ENCODE measurements at places on chromosomes 6 and 20.

DNA sequence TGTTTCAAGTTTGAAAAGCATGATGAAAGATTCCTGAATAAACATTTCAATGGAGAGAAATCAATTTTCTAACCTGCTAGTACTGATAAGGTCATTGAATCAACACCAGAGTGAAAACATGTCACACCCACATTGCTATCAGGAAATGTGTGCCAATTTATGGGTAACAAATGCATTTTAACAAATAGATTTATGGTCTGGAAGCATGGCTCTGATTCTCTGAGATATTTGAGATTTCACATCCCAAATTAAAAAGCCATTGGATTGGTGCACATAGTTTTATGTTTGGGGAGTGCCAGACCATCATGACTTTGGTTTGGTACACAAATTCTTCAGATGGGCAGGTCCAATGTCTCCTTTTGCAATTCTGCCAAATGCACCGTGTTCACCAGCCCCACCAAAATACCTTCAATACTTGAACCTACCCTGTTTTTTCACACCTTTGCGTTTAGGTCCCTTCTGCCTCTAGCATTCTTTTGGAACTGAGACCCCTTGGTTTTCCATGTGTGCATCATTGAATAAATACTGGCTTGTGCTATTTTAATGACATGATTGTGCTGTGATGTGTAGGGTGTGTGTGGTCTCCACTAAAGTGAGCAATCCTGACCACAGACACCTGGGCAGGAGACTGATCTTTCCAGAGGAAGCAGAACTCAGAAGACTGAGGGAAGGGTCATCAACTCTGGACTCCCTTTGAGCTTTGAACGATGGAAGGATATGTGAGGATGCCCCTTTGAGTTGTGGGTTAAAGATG is 20.4 kb downstream of the IL20RA start:
- peak; percentile 27 for DNase-seq

- DNase-seq = no peak
Measured at GRCh38 chr6:54308289-54308985, at the start of gene TINAG. Gene TINAG, plus strand, starts transcription at chr6:54308441. Its CDS starts 110 bp downstream, at chr6:54308551.

DNA sequence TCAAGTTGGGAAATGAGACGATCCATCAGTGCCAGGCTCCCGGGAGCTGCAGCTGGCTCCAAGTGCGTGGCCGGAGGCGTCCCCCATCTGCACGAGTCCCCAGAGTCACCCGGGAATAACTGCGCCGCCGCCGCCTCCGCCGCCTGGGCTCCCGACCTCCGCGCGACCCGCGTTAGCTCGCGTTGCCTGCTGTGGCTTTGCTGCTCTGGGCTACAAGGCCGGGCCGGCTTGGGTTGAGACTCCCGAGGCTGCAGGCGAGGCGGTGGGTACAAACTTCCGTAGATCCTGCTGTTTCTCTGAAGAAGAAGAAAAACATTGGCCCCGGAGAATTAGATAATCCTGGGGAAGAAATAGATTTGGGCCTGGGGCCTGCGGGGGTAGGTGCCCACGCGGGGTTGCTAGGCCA is 7.4 kb upstream of the LAMP5 start:
- no peak for DNase-seq

- DNase-seq = no peak
Measured at GRCh38 chr20:57656821-57657534, 36.8 kb upstream of the ZBP1 start.

DNA sequence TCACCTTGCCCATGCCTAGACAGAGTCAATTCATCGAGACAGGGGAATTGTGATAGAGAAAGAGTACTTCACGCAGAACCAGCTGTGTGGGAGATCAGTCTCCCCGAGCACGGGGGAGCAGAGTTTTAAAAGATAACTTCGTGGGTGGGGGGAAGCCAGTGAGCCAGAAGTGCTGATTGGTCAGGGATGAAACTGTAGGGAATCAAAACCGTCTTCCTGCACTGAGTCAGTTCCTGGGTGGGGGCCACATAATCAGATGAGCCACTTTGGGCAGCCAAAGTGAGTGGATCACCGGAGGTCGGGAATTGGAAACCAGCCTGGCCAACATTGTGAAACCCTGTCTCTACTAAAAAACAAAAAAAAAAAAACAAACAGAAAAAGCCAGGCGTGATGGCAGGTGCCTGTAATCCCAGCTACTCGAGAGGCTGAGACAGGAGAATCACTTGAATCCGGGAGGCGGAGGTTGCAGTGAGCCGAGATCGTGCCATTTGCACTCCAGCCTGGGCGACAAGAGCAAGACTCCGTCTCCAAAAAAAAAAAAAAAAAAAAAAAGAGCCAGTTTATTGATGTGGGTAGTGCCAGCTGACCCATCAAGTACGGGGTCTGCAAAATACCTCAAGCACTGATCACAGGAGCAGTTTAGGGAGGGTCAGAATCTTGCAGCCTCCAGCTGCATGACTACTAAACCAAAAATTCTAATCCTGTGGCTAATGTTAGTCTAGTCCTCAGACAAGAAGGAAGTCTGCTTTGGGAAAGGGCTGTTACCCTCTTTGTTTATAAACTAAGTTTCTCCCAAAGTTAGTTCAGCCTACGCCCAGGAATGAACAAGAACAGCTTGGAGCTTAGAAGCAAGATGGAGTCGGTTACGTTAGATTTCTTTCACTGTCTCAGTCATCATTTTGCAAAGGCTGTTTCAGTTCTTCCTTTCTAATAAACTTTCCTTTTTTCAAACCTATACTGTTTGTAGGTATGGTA is 3.9 kb upstream of the TRIM39 start:
- peak; percentile 90 for DNase-seq

DNA sequence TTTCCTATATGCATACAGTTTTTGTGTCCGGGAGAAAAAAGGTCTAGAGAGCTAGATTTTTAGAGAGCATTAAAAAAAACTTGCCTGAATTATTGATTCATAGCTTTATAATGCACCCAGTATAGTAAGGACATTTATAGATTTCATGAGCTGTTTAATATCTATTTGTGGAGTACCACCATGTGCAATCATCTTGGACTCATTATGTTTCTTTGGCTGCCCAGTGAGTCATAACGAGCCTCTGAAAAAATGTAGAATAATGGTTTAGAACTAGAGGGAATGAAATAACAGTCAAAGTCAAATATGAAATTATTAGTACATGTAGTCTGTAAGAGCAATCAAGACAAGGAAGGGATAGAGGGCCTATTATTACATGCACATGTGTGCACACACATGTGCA is 350.0 kb downstream of the CD83 start:
- peak; percentile 64 for DNase-seq

DNA sequence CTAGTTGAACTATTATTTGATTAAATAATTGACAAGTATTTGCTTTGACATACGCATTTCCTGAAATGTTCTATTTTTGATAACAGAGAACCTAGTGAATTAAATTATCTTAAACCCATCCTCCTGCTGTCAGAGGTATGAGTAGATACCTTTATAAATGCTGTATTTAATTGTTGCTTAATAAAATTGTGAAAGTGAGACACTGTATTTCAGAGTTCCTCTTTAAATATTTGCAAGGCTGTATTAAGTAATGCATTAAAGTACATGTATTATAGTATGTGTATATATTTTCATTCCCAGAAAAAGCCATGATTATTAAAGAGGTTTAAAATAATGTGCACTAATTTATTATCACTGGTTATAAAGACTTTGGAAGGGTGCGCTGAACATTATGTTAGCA is 483.8 kb downstream of the TFAP2B start:
- no peak for DNase-seq

GRCh38 chr6:170404697-170405096 is 98.1 kb downstream of the FAM120B start:
- DNase-seq = peak; percentile 26

GRCh38 chr20:32706486-32706885 is 32.7 kb upstream of the C20orf203 start:
- DNase-seq = no peak

DNA sequence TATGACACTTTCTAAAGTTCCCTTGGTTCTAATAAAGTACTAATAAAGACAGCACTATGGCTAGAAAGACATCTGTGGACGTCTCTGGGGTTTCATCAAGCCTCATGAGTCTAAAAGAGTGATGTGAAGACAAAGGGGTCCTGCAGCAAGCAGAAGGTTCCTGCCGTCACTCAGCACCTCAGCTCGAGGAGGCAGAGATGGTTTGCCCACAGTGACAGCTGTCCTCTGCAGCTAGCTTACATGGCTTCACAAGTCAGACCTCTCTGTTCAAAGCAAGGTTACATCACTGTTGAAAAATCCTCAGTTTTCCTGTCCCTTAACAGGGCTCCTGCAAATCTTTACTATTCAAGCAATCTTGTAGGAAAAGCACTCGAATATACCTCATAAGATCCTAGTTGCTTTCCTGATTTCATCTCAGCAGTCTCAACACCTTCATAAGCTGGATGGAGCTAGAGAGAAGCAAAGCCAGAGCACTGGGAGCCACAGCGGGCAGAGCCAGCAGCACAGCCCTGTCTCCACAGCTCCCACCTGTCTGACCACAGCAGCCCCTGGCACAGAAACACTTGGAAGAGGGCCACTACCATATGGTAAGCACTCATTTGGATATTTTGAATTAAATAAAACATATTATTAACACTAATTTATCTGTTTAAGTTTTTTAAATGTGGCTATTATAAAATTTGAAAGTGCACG is 202.3 kb downstream of the GMDS start:
- DNase-seq = no peak

DNA sequence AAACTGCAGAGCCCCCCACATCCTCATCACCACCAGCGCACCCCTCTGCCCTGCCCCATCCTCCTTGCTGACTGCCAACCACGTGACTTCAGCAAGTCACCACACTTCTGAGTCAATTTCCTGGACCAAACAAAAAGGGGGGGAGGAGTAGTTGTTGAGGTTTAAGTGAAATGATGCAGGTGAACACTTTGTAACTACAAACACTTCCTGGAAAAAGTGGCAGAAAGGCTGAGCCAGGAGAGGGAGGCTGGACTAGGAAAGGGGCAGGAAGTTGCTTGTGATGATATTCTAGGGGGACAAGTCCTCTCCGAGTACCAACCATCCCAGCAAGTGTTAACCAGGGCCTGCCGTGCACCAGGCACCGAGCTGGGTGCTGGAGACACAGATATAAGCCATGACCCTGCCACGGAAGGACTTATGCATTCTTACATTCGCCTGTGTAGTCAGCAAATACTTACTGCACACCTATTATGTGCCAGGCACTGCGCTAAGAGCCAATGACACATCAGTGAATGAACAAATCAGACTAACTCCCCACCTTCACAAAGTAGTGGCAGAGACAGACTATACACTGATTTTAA is 67.3 kb downstream of the PREX1 start:
- DNase-seq = peak; percentile 72

- peak; percentile 55 for DNase-seq
Measured at GRCh38 chr6:148836751-148837150, 89.9 kb downstream of the UST start.

- DNase-seq = no peak
Measured at GRCh38 chr6:32664827-32665362, 1.6 kb downstream of the HLA-DQB1 start.

- no peak for DNase-seq
Measured at GRCh38 chr20:22465622-22466446, 118.5 kb downstream of the FOXA2 start.

GRCh38 chr6:136501514-136501913 is 48.7 kb downstream of the MAP7 start:
- no peak for DNase-seq

DNA sequence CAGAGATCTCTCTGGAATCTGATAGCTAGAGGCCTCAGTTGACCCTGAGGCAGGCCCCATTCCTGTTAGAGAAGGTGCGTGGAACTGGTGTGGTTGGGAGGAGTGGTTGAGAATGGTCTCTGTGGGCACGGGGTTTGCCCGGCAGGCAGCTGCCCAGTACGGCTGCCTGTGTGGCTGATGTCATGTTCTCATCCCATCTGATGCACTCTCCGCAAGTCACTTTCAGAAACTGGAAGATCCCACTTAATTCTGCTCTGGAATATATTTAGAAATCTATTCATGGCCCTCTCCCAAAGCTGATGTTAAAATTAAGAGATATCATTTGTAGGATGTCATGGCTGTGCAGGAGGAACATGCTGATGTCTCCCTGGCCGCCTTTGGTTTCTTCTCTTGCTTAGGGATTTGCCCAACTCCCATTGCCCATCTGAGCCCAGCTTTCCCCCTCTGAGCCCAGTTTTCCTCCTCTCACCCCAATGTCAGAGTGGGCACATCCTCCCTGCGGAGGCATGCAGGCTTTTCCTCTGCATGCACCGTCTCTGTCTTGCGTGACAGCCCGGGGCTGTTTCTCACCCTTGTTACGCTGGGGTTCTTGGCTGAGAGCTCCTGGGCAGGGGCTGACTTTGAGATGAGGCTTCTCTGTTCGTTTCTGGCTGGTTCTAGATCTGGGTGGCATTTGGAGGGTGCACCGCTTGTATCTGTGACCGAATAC is 21.0 kb downstream of the PHACTR3 start:
- DNase-seq = no peak

- DNase-seq = no peak
Measured at GRCh38 chr6:138645976-138646640, 127.5 kb upstream of the CCDC28A start.

DNA sequence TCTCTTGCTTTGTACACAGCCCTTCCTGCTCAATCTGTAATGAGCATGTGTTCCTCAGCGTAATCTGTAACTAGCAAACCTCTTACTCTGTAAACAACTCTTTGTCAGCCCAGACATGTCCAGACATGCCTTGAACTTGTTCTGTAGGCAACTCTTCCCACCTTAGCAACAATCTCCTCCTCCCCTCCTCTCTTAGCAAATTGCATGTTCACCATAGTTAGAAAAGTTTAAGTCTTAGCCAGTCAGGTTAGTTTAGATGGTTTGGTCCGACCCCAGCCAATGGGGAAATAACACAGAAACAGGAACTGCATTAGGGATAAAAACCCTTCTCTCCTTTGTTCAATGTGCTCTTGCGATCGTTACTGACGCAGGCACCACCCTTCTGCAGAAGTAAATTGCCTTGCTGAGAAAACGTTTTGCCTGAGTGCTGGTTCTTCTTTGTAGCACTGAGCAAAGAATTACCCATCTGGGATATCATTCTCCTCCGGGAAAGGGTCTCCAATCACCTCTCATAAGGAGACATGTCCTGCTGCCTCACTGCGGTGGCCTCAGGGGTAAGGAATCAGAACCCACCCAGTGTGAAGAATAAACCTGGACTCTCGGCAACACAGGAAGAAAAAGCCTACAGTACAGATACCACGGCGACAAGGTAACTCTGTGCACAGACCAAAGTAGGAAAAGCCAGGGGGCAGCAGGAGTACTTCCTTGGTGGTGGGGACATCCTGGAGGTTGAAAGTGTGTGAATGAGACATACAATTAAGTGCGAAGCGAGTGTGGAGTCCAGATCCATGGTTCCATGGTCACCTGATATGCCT is 26.2 kb downstream of the PLN start:
- DNase-seq = peak; percentile 68

- DNase-seq = no peak
Measured at GRCh38 chr20:49867453-49868215, 47.7 kb downstream of the SPATA2 start.

DNA sequence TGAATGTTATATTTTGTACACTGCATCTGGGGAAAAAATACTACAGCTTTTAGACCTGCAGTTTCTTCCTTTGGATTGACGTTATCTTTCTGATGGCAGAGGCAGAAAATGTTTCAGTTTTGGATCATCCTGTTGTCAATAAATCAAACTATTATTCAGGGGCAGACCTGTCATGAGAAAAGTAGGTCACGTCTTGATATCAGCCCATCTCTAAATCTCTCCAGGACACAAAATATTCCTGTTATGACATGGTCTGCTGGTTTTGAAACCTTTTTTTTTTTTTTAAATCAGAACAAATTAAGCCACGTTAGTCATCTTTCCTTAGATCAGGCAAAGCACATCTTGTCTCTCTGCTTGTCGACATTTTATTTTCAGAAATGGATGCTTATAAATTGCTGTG is 24.0 kb downstream of the IL20RA start:
- DNase-seq = no peak
